Amygdala (tissue), 56 donors: ENCODE measurements at places on chromosomes 1 and 21.

GRCh38 chr21:45898781-45899180 lies 82.8 kb upstream of the COL6A1 start:
- no peak for DNase-seq

GRCh38 chr1:244605835-244606370 lies 47.0 kb upstream of the DESI2 start:
- DNase-seq = no peak

DNA sequence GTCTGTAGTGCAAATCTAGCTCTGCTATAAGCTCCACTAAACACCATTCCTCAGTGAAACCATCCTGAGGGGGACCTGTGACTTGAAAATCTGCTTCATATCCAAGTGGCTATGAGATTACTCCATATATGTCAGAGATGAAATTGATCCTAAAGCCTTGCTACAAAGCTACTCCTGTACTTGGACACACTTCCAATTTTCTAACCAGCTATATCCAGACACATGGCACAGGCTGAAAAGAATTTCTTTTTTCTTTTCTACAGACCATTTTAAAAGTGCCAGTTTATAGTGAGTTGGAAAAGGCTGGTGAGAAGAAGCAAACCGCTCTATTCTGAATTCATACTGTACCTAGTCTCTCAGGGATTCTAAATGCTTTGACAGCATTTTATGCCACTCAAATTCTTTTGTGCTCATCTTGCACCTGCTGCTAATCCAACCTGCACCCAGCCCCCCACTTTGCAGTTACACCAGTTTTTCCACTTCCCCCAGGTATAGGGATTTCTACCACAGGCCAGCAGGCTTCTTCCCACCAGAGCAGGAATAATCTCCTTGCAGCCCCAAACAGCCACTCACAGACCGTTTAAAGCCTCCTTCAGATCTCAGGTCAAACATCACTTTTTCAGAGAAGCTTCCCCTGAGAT lies 112.5 kb downstream of the RERE start:
- DNase-seq = no peak

DNA sequence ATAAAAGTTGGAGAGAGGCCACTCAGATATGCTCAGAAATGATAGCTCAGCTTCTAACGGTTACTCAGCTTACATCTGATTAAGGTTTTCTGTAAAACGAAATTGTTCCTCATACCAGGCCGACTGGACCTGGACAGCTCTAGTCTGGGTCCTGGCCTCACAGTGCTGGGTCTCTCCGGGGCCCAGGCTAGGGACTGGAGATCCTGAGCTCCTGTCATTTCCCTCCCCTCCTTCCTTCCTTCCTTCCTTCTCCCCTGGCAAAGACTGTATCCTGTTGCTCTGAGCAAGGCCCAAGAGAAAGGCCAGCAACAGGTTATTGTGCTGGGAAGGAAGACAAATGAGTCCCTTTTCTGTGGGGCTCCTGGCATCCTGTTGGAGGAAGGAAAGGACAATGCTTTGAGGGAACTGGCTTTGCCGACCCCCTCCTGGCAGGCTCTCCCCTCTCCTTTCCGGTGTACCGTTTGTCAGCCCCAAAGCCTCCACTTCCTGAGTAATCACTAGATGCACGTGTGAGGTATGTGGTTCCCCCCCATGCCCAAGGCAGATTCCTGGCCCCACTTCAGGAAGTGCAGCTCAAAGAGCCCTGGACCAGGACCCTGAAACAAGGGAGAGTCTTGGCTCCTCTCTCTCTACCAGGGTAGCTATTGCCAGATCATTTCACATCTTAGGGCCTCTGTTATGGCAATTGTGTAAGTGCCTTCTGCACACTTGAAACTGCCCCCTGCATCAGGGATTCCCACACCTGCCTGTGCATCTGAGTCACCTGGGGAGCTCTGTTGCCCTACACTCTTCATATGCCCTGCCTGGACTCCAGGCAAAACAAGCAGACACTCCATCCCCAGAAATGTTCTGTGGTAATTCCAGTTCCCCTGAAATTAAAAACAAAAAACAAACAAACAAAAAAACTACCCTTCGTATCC lies 212.7 kb upstream of the FGGY start:
- no peak for DNase-seq

- DNase-seq = peak; percentile 26
These were observed 6.3 kb downstream of the TMEM234 start for GRCh38 chr1:32215629-32216480.

GRCh38 chr1:119367432-119368124 lies 1.0 kb upstream of the HAO2 start:
- no peak for DNase-seq

DNA sequence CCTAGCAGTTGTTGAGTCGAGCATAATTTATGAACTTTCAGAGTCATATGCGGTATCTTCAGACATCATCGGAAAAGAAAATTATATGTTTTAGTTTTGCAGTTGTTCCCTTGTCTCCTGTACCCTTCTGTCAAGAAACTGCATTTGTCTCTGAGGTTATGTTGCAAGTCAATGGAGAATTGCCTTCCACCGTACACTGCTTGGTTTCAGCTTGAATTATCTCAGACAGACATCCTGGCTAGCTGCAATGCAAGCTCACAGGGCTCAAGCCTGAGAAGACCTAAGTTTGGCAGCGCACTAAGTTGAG lies 156.0 kb downstream of the NFIA start:
- no peak for DNase-seq

- DNase-seq = peak; percentile 22
These were observed 13.8 kb downstream of the PARK7 start for GRCh38 chr1:7975212-7975865.
